Activated B cell treated with CpG ODN at 0.5 μM for 24 hours (primary cell): ENCODE measurements at places on chromosomes 11 and 22.
A peak's percentile ranks its signal among the peaks of the same experiment; 100 is the strongest.

- no peaks in the 10 kb centered on the region for H3K36me3 ChIP-seq
- no peak overlapping the region for H3K27ac ChIP-seq
Measured at GRCh38 chr11:89433278-89433677, 57.9 kb downstream of the NOX4 start.

DNA sequence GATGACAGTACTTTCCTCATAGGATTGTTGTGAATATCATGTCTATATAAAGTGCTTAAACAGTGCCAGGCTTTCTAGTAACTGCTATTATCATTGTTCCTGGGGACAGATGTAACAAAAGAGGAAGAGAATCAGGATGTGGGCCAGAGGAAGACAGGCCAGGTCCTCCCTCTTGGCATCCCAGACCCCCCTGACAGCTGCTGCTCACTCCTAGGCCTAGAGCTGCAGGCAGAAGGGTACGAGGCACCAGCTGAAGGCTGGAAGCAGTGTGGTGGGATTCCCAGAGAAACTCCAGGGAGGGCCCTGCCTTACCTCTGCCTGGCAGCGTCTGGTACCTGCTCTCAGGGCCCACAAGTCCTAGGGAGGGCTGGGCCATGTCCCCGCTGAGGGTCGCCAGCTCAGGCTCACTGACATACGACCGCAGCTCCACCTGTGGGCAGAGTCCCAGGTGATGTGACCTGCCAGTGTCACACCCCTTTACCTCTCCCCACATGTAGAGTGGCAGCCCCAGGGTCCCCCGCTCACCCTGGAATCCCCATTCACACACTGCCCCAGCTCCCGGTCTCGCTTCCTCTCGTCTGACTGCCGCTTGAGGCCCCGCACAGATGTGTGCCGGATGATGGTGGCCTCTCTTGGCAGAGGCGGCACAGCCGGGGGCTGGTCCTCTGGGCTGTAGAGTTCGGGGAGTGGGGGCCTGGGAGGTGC is 52.2 kb downstream of the C11orf58 start:
- no peaks in the 10 kb centered on the region for H3K36me3 ChIP-seq
- H3K27me3 ChIP-seq, result no peaks in the 10 kb centered on the region
- H3K4me1 ChIP-seq, result peaks cover 5% of the 10 kb centered on the region

GRCh38 chr11:11243590-11244469 is 109.2 kb downstream of the CSNK2A3 start:
- H3K36me3 ChIP-seq, result no peaks in the 10 kb centered on the region
- no peaks in the 10 kb centered on the region for H3K27me3 ChIP-seq
- peak overlapping the region; percentile 64 for H3K27ac ChIP-seq
- peak overlapping the region; percentile 12 for H3K4me3 ChIP-seq

- no peak overlapping the region for H3K4me3 ChIP-seq
- DNase-seq, result no peak
- no peak overlapping the region for H3K27ac ChIP-seq
- H3K4me1 ChIP-seq, result no peaks in the 10 kb centered on the region
Measured at GRCh38 chr11:3014057-3014938, 22.2 kb upstream of the NAP1L4 start.

GRCh38 chr11:36865846-36866245 is 267.8 kb upstream of the RAG2 start:
- H3K27ac ChIP-seq, result no peak overlapping the region
- DNase-seq, result no peak
- H3K36me3 ChIP-seq, result no peaks in the 10 kb centered on the region
- H3K4me3 ChIP-seq, result no peak overlapping the region
- H3K27me3 ChIP-seq, result no peaks in the 10 kb centered on the region

GRCh38 chr11:58609723-58610122 is 12.7 kb upstream of the CNTF start:
- H3K27me3 ChIP-seq, result no peaks in the 10 kb centered on the region
- H3K36me3 ChIP-seq, result peaks cover 60% of the 10 kb centered on the region
- DNase-seq, result no peak
- peak overlapping the region; percentile 53 for H3K27ac ChIP-seq
- H3K4me1 ChIP-seq, result peaks cover 40% of the 10 kb centered on the region

DNA sequence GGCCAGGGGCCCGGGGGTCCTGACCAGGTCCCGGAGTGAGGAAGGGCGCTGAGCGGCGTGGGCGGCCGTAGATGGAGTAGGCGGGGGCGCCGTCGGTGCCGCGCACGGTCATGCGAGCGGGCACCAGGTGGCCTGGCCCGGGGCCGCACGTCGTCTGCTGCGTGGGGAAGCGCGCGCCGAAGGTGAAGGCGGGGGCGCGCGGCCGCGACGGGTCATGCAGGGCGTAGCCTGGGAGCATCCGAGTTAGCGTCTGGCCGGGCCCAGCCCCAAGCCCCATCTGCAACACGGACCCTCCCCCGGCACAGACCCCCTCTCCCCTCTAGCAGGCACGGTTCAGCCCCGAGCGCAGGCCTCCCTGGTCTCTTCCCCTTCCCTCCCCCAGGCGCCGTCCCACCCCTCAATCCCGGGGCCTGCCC is 1.7 kb upstream of the TYMP start:
- H3K27me3 ChIP-seq, result no peaks in the 10 kb centered on the region
- peak overlapping the region; percentile 99 for H3K27ac ChIP-seq
- peak; percentile 78 for DNase-seq
- H3K36me3 ChIP-seq, result peaks cover 12% of the 10 kb centered on the region
- peaks cover 59% of the 10 kb centered on the region for H3K4me1 ChIP-seq
